Fibroblast of skin of right biceps (primary cell): ENCODE measurements at places on chromosomes 3 and 15.

DNA sequence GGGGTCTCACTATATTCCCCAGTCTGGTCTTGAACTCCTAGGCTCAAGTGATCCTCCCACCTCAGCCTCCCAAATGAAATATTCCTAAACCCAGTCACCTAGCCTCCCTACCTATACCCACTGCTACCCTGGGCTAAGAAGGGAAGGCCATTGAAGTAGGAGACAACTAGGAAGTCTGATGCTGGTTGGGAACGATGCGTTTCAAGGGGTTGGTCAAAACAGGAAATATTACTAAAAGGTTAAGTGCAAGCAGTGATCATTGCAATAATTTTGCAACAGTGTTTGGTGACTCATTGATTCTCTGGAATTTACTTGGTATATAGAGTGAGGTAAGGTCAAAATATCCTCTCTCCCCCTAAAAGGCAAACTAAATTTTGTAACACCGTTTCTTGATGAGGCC is 4.6 kb upstream of the UQCRC1 start:
- peak; percentile 69 for DNase-seq

DNA sequence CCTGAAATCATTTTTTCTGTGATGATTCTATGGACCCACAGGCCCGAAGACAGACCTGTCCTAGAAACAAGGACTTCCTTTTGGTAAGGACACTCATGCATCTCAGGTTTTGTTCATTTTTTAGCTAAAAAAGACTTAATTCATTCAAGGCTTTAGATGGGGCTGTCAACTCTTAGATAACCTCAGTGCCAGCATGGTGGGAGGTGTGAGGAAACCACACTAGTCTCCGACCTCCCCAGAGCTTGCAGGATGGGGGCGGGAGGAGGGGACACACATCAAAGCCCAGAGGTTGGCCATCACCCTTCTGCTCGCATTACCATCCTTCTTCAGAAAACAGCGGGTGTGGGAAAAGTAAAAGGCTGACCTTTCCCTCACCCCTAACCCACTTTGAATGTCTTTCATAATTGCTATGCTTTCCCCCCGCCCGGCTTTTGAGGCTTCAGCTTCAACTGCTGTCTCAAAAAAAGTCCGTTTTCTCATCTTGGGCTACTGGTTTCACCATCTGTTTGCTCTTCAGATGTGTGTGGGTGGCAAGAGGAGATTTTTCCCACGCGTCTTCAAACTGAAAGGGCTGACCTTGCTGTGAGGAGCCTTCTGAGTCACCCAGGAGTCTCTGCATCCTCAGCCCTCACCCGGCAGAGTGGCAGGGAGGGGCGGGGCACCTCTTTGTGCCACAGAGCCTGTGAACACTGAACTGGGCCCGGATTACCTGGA is 27.6 kb upstream of the CXCR6 start:
- peak; percentile 62 for DNase-seq

- DNase-seq = no peak
These were observed 49.0 kb downstream of the CLDN11 start for GRCh38 chr3:170467571-170468147.

DNA sequence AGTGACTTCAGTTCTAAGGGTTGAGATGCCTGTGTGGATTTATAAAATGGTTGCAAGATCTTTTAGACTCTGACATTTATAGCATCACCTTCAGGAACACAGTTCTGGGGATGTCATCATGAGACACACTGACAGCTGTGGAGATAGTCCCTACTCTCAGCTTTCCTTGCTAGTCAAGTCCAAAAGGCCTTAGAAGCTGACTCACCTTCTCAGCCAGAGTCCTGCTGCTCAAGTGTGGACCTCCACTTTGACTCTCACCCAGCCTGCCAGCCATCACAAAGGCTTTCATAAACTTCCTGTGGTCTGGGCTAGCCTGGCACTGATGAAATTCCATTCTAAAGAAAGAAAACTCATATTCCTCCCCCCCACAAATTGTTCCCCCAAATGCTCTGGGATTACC is 44.8 kb downstream of the TMEM39A start:
- DNase-seq = no peak

DNA sequence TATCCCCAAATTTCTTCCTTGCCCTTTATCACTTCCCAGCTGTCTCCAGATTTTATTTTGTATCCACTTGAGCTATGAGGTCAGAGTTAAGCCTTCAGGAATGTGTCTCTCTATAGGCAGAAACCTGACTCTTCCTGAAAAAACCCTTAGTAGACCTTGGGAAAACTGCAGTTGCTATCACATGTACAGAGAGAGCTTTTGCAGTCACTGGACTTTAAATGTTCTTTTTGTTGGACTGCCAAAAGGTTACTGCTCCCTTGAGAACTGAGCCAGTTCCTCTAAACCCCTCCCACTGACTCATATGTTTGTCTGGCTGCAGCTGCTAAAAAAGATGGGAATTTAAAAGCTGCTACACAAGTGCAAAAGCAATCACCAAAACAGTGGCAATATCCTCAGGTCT is 169.1 kb upstream of the CCDC54 start:
- DNase-seq = peak; percentile 93

DNA sequence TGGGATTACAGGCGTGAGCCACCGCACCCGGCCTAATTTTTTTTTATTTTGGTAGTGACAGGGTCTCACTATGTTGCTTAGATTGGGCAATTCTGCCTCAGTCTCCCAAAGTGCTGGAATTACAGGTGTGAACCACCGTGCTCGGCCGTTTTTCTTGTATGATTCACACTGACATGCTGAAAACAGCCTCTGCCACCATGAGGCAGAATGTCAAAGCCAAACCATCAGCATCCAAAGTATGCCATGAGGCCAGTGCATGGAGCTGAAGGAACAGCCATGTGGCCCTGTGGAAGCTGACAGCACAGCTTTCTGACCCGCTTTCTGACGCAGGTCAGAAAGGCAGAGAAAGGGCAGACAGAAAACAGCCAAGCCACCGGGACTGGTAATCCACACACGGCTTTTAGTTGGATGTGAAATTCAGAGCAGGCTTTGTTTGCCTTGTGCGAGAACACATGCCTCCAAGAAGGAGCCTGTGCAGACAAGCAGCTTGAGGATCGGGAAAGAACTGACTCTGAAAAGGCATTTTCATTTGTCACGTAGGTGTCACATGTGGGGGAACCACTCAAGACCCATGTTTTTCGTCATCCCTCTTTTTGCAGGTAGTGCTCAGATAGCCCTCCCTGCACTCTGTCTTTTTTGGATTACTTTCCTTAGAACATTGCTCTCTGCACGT is 25.1 kb downstream of the XYLB start:
- DNase-seq = no peak
